Ascending aorta (tissue), 2 donors: ENCODE measurements at places on chromosomes 13 and 19. TPM values are rescaled to one million over a fixed set of nuclear protein-coding genes. Genes with fewer than 3 reads are reported as not detected.
A peak's percentile ranks its signal among the peaks of the same experiment; 100 is the strongest.

CDKN2D gene
- total RNA-seq: 20.3 TPM

- no peak for DNase-seq
Observed at GRCh38 chr19:30402436-30403202, 30.4 kb downstream of the ZNF536 start.

DNA sequence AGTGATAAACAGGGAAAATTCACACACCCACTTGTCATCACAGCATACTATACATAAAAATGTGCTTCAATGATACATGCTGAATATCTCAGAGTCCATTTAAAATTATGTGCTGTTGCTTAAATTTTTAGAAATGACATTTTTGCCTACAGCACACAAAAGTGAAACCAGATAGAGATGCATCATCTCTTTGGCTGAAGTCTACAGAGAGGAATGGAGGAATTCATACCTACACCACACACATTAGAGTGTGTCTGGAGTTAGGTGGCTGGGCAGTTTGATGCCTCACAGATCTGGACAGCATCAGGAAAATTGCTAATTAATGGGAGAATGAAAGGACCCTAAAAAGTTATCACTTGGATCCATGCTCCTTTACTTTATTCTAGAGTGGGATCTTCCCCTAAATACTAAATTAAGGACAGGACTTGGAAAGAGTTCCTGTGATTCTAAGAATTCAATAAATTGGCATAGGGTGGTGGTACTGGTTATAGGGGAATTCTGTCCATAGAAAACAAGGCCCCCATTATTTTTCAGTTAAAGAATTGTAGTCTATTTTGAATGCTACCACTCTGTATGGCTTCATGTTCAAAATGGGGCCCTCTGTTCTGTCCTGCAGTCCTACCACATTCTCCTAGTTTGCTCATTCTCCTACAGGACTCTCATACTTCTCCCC lies 41.3 kb downstream of the RCBTB2 start:
- DNase-seq: no peak

DNA sequence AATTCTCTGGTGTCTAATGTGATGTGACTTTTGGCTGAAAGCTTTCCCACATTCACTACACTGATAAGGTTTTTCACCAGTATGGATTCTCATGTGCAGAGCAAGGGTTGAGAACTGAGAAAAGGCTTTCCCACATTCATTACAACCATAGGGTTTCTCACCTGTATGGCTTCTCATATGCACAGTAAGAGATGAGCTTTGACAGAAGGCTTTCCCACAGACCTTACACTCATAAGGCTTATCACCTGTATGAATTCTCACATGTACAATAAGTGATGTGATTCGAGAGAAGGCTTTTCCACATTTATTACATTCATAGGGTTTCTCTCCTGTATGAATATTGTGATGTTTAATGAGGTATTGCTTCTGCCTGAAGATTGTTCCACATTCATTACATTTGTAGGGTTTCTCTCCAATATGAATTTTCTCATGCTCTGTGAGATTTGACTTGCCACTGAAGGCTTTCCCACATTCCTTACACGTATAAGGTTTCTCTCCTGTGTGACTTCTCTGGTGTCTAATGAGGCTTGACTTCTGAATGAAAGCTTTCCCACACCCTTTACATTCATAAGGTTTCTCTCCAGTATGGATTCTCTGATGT lies 14.0 kb downstream of the ZNF260 start:
- no peak for DNase-seq

SHISA2 gene
- total RNA-seq: not detected

- DNase-seq: no peak
Observed at GRCh38 chr19:4406626-4407025, 4.2 kb downstream of the CHAF1A start.

GRCh38 chr19:22502766-22503165 lies 80.6 kb upstream of the ZNF98 start:
- DNase-seq: no peak

PSPN gene
- not detected for total RNA-seq

DNA sequence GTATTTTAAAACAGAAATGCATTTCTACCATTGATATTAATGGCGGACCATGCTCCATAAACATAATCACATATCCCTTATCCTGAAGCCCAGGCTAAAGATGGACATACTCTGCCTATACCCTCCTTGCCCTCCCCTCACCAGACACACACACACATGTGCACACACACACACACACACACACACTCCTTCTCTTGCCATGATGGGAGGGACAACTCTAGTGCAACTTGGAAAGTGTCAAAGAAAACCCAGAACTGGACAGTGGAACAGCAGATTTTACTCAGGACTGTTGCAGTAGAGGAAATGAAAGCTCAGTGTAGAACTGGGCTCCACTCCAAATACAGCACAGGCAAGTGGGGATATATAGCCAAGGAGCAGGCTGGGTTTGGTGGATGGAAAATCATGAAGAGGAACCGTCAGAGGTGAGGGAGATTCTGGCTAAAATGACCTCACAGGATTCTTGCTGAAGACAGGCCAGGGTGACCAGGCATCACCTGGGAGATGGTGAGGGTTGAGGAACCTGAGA lies 40.8 kb downstream of the TNFRSF19 start:
- no peak for DNase-seq

- DNase-seq: no peak
Observed at GRCh38 chr13:53447863-53448262, 419.2 kb downstream of the OLFM4 start.

ZNF225 gene
- 3.3 TPM for total RNA-seq

PLK5 gene
- not detected for total RNA-seq

TINCR gene
- not detected for total RNA-seq

DNA sequence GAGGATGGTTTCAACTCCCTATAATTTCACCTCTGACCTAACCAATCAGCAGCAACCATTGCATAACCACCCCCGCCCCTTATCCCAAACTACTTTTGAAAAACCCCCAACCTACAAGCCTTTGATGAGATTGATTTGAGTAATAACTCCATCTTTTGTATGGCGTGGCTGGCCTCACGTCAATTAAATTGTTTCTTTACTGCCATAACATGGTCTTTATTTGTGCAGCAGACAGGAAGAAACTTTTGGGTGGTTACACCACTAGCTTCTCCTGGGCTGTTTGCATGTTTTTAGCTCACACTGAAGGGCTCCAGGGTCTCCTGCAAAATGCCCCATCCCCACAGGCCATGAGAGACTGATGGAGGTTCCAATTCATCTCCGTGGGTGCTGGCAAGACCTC lies 34.0 kb upstream of the PEG3 start:
- DNase-seq: no peak

GRCh38 chr13:75960538-75960994 lies 324.4 kb downstream of the LMO7 start:
- no peak for DNase-seq

DNA sequence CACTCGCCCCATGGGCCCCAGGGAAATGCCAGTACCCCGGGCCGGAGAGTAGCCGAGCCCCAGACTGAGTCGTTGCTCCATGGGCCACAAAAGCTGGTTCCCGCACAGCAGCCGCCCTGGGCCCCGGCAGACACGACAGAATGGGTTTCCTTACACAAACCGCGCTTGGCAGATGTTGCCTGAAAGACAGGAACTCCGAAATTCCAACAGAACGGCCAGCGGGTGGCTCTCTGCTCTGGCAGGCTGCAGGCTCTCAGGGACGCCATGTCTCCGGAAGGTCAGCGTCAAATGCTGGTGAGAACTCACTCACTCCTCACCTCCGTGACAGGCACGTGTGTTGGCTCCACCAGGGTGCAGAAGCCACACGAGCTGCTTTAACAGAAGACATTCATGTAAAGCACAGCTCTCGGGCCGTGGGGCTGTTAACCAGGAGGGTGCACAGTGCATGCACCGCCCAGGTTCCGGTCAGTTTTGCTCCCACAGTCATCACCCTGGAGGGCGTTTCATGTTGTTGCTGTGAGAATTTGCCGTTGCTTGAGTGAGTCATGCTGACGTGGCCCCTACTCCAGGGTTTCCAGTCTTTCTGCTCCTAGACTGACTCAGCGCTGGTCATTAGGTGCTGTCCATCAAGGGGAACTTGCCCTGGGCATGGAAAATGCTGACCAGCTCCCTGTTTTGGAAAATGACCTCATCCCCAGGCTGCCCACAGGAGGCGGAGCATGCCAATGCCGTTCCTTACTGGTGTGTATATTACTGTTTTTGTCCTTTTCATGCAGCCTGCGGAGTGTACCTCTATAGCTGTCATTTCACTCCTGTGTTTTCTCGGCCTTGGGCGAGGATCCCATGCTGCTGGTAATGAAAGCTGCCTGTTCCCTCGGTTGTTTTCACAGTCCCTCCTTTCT lies 44.8 kb downstream of the ANKRD10 start:
- DNase-seq: peak; percentile 100

- DNase-seq: no peak
Observed at GRCh38 chr19:10712045-10712444, 5.8 kb upstream of the DNM2 start.

DNA sequence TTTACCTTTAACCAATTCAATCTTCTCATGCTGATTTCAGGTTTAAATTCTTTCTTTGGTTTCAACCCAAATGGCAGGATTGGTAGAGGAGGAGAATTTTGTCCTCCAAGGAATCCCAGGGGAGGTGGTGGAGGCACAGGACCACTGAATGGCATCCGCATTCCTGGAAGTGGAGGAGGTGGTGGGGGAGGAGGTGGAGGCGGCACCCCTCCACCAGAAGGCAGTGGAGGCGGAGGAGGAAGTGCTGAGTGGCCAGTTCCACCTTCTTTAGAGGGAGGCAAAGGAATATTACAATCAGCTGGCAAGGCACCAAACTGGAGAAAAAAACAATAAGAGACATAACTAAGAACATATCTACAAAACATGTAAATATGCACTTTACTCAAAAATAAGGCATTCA lies 192.9 kb downstream of the DIAPH3 start:
- DNase-seq: no peak

ATP4A gene
- not detected for total RNA-seq

GRCh38 chr19:17409990-17410389 lies 4.6 kb upstream of the BST2 start:
- DNase-seq: no peak
